ENCODE measurements at places on chromosomes 7 and 10.

DNA sequence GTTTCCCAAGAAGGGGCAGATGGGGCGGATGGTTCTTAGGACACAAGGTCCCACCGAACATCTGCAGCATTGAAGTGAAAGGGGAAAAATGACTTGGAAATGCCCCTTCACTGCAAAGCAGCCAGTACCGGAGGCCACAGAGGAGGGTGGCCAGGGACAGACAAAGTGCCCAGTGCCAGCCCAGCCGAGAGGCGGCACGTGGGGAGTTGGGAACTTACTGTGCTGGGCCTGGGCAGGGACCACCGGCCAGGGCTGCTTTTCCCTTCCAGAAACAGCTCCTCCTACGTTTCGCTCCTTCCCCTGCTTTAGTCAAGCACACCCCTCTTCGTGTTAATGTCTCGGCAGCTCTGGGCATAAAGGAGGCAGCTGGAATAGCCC is 129.2 kb downstream of the TNS3 start:
- no peak for DNase-seq

DNA sequence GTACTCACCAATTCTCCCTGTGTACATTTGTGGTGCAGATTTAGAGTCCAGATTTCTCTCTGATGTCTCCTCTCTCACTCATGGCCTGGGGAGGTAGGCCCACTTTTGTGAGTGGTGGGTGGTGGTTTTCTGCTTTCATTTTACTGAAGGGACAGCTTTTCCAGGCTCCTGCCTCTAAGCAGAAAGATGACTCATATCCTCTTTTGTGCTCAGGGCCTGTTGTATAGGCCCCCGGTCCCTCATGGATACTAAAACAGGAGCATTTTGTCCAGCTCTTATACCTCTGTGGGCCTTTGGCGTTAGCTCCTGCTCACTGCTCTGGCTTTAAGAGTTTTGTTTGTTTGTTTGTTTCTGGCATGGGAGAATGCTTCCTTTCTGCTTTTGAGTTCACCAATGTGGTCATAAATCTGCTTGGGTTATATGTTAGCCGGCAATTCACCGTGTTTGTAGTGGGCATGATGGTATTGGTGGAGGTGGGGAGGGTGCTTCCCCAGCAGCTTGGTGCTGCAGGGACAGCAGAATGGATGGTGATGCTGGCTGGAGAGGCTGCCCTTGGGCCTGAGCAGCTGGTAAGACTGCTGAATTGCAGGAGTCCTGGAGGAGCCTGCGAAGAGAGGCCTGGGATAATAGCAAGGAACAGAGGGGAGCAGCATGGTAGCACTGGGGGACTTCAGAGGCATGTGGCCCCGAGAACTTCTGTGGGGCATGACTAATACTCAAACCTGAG is 468.7 kb downstream of the RPS24 start:
- DNase-seq, result no peak

DNA sequence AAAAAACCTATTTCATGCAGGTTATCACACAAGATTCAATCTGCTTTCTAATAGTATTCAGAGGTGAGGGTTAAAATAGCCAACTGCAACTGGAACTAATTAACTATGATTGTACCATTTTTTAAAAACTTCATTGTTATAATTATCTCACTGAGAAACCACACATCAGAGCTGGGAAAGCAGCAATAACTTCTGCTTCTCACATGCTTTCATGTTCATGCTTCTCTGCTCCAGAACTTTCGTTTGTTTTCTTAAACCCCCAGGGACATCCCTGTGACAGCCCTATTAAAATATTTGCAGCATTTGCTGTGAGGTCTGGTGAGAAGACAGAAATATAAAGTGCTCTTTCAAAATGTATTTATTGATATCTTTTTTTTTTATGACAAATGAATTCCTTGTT is 389.0 kb upstream of the SORCS1 start:
- DNase-seq, result no peak

DNA sequence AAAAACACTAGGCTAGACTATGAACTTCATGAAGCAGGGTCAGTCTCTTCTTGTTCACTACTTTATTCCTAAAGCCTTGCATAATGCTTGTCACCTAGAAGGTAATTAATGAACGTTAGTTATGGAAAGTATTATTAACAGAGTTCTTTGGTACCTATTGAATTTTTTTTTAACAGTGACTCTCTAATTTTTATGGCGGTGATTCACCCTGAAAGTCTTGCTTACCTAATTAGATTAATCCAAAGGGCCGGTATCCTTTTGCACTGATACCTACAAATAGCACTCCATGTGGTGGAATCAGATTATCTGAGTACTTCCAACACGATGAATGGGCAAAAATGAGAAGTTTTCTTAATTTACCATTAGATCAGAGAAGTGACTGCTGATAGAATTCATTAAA is 31.7 kb downstream of the STAM start:
- no peak for DNase-seq

DNA sequence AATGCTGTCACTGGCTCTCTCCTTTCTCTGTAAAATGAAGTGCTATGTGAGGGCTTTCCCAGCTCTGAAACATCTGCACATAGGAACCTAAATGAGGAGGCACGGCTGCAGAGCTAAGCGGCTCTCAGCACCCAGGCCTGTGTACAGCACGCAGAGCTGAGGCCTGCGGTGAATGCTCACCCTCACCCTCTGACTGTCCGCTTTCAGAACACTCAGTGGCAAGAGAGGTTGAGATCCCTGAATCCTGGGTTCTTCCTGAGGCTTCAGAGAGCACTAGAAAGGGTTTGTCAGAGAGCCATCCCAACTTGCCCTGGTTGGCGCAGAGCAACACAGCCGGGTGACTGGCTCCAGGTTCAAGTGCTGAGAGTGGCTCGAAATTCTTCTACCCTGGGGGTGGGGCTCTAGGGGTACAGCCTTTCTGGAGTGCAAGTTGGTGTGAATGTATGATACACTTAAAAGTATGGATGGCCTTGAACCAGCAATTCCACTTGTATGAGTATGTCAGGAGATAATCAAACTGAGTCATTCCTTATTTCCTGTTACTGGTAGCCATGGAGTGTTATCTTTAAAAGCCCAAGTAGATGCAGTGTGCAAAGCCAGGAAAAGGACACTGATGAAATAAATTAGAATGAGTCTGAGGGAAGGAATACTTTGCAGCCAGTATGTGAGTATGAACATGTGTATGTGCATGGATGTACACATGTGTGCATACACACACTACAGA is 1.7 kb upstream of the CCDC201 start:
- no peak for DNase-seq

GRCh38 chr10:31604096-31604495 is 285.1 kb downstream of the ZEB1 start:
- DNase-seq, result peak; percentile 57

DNA sequence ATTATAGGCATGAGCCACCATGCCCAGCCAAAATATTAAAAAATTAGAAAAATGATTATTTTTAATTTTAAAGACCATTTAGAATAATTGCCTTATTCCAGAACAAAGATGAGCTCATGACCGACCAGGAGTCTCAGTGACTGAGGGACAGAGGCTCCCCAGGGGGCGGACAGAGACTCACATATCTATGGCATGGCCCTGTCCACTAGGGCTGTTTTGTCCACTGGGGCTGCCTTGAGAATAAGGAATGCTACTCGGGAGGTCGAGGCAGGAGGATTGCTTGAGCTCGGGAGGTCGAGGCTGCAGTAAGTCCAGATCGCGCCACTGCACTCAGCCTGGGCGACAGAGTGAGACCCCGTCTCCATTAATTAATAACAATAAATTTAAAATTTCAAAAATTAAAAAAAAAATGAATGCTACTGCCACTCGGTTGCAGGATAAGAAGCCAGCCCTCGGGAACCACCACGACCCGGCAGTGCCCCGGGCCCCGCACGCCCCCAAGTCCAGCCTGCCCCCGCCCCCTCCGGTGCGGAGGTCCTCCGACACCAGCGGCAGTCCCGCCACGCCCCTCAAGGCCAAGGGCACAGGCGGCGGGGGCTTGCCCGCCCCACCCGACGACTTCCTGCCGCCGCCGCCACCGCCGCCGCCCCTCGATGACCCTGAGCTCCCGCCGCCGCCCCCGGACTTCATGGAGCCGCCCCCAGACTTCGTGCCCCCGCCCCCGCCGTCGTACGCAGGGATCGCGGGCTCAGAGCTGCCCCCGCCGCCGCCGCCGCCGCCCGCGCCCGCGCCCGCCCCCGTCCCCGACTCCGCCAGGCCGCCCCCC is 128.6 kb downstream of the APBB1IP start:
- DNase-seq, result no peak

- peak; percentile 61 for DNase-seq
These were observed 339.8 kb downstream of the FRMD4A start for GRCh38 chr10:13990946-13991345.

DNA sequence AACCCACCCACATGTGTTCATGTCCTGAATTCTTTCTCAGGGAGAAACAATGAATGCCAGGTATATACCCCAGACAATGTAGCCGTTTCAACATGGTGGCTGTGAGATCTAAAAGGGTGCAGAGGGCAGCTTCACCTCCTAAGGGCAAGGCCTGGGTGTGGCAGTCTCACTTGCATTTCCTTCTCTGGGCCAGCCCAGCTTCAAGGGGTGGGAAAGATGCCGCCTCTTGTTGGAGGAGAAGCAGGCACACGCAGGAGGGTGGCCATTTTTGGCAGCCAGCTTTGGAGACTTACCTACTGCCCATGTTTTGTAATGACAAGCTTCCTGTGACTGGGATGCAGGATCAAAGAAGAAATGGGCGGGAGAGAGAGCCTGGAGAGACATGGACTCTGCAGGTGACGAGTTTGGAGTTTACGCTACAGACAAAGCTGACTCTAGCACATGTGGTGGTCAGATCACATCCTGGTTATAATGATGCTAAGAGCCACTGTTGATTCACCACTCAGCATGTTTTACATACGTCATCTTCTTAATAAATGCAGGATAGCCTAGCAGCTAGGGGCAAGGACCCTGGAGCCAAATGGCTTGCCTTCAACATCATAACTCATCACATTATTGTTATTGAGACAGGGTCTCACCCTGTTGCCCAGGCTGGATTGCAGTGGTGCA is 116.6 kb downstream of the ANLN start:
- DNase-seq, result no peak

DNA sequence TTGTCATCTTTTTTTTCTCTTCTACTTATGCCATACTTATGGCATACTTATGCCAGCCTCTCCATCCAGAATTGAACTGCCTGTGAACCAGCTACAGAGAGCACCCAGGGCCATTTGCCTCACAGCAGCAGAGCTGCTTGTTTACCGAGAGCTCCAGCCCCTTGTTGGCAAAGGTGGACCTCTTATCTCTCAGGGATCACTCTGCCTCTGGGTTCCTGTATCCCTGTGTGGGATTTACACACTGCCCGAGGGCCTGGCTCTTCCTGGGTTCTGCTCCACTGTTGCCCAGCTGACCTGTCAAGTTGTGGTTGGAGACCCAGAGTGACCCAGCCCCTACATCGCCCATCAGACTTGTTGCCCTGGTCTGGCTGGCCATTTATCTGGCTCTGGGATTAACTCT is 22.3 kb downstream of the MRPS33 start:
- no peak for DNase-seq

DNA sequence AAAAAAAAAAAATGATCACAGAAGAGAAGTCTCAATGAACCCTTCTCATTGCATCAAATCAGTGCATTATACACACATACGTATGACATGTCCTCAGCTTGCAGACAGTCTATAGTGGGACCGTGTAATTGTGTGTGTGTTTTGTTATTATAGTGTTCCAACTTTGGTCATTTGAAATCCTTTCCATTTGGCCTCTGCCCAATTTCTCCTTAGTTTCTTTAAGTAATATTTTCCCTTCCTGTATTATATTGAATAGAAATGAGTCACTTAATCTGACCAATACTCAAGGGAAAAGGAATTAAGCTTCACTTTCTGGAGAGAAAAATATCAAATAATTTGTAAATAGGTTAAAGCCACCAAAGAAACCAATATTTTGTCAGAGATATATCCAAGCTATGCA is 415.5 kb upstream of the SORCS1 start:
- no peak for DNase-seq

DNA sequence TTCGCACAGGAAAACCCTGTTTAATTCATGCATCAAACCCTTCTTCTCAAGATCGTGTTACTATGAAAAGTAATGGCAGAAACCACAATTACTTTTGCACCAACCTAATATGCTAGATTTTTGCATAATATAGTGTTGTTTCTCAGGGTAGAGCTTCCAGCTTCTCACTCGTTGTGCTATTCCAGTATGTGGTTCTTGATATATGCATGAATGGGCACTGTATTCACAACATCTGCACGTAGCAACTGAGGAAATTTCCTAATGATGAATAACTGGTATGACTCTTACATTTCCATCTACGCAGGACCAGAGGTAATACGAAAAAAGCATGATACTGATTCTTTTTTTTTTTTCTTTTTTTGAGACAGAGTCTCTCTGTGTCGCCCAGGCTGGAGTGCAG is 326.6 kb upstream of the GALNT17 start:
- no peak for DNase-seq

- DNase-seq, result no peak
These were observed 84.0 kb downstream of the ADARB2 start for GRCh38 chr10:1653321-1653720.
